ENCODE measurements at places on chromosomes 6 and 20.

DNA sequence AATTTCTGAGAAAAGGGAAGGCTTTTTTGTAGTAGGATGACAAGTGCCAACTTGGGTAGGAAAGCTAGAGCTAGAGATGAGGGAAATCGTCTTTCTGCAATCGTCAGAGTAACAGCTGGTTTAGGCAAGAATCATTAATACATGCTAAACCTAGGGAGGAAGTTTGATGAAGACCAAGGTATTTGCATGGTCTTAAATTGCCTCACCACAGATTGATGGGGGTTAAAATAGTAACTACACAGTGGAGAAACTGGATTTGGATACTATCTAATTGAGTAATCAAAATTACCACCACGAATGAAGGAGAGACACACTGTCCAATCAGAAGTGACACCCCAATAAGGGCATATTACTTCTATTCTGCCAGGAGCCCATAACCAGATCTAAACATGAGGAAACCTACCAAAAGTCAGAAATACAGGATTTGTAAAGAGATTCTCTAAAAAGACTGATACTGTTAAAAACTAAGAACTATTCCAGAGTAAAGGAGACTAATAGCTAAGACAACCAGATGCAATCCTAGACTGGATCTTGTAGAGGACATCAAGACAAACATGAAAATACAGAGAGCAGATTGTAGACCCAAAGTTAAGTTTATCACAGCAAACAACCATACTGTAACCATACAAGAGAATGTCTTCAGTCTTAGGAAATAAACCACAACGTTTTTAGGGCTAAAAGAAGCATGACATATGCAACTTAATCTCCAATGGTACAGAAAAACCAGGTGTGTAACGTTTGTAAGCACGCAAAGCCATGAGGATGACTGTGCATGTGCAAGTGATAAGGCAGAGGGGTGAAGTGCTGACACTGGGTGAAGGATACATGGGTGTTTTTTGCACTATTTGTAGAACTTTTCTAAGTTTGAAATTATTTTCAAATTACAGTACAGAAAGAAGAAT is 21.8 kb downstream of the SNX5 start:
- no peak for DNase-seq

DNA sequence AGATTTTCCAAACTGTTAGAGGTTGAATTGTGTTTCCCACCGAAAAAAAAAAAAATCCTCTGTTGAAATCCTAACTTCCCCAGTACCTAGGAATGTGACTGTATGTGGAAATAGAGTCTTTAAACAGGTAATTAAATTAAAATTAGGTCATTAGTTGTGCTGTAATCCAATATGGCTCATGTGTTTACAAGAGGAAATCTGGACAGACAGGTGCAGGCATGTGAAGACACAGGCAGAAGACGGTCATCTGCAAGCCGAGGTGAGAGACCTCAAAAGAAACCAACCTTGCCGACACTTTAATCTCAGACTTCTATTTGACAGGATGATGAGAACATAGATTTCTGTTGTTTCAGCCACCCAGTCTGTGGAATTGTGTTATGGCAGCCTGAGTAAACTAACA is 28.6 kb upstream of the EZR start:
- DNase-seq = no peak

- no peak for DNase-seq
Observed at GRCh38 chr6:110537208-110538123, 61.1 kb upstream of the SLC22A16 start.

DNA sequence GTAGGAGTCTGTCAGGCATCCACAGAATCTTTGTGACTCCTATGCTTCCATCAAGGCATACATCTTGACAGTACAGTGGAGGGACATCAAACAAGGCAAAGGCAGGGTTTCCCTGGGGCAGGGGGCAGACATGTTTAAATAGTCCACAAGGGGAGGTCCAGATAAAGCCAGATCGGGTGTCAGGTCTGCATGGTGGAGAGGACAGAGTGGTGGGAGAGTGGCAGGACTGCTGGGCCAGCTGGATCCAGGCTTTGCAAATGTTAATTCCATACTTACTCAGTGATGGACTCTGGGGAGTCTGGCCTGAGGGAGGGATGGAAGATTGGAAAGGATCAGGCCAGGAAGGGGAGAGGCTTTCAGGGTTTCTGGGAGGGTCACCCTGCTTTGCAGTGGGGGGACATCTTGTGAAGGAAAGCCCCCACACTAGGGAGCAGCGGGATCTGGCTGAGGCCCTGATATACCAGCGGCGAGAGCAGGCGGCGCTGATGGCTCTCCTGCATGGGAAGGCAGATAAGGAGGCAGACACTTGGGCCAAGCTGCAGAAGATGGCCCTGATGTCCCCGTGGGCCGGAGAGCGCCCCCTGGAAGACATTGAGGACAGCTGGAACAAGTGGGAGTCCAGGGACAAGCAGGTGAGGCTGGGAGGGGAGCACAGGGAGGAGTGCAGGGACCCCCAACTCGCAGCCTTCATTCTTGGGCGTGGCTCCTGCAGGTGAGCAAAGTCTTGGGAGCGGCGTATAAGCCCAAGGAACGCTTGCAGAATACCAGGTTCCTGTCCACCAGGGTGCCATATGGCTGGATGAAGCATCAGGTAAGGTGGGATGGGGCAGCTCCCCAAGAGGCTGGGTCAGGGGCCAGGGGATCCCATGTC is 44.6 kb downstream of the SUN5 start:
- no peak for DNase-seq

DNA sequence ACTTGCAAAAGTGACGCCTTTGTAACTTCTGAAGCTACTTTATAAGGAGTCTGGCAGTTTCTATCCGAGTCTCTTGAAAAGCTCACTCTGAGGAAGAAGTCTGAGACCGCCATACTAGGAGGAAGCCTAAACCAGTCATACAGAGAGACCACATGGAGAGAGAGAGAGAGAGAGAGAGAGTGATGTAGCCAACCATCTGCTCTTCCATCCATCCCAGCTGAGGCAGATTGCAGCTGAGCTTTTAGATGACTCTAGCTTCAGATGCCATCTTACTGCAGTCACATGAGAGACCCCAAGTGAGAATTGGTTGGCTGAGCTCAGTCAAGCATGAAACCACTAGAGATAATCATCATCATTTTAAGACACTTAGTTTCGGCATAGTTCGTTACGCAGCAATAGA is 15.0 kb upstream of the DTNBP1 start:
- no peak for DNase-seq

DNA sequence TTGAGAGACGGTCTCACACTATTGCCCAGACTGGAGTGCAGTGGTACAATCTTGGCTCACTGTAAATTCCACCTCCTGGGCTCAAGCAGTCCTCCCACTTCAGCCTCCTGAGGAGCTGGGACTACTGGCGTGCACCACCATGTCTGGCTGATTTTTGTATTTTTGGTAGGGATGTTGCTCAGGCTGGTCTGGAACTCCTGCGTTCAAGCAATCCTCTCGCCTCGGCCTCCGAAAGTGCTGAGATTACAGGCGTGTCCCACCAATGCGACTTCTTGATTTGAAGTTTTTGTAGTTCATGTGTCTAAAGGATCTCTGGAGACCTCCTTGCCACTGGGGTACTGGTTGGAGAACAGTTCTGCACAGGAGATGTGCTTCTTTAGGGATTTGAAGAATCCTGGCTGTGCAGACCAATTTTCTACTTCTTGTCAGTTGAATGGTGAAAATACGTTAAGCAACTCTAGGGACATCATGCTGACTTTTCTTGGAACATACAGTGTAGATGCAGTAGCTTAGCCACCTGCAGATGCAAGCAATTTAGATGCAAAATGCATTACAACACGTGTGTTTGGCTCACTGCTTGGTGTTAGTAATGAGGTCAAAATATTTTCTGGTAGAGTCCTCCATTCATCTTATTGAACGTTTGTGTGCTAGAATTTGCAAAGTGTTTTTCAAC is 28.2 kb downstream of the SYTL3 start:
- DNase-seq = no peak

GRCh38 chr20:62777528-62777830 is 18.8 kb upstream of the MRGBP start:
- DNase-seq = no peak

DNA sequence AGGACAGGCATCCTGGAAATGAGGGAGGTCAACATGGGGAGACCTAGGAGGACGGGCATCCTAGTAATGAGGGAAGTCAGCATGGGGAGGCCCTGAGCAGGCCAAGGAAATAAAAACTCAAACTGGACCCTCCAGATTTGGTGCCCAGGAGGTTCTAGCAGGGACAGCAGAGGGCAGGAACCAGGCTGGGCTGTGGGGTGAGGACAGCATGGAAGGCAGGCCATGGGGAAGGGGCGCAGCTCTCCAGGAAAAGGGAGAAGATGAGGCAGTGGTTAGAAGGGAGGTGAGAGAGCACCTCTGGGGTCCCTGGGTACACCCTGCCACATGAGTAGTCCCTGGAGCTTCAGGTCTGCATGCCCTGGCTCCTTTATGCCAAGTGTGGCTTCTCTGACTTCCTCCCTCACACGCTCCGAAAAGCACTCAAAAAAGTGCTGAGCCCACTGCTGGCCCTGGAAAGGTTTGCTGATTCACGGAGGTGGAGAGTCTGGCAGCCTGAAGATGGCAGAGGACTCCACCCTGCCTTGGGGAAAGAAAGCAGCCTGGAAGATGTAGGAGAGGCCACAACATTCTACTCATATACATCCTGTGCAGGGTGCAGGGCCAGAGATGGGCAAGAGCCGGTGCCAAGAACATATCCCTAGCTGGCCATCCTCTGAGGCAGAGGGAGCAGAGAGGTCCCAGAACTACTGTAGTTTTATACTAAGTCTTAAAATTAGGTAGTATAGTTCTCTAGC is 154.9 kb downstream of the MRPL14 start:
- DNase-seq = no peak

GRCh38 chr20:61841966-61842365 is 223.7 kb downstream of the TAF4 start:
- no peak for DNase-seq

- DNase-seq = no peak
Observed at GRCh38 chr6:6803180-6803977, 214.9 kb downstream of the LY86 start.

- DNase-seq = no peak
Observed at GRCh38 chr20:43972692-43973091, 58.0 kb downstream of the TOX2 start.

- peak; percentile 92 for DNase-seq
Observed at GRCh38 chr20:31835977-31836852, 9.2 kb downstream of the FOXS1 start.

GRCh38 chr20:54525916-54526590 is 50.7 kb downstream of the DOK5 start:
- DNase-seq = no peak

DNA sequence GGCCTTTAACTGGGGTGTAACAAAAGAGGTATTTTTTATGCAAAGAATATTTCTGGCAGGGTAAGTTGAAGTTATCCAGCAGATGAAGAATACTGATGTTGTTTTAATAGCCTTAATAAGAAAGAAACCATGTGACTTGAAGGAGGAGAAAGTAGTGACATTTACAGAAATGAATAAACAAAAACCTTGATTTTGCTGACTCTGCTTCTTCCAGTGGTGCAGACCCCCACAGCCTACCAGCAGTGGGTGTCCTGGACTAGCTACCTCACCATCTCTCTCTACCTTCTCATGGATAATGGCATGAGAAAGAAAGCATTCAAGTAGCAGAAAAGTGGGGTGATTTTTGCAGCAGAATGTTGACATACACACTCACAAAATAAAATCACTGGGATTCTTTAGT is 162.6 kb upstream of the RNF217 start:
- no peak for DNase-seq

- peak; percentile 68 for DNase-seq
Observed at GRCh38 chr6:170152124-170152926, 138.6 kb downstream of the DLL1 start.

- no peak for DNase-seq
Observed at GRCh38 chr6:37489697-37490336, 9.9 kb downstream of the CCDC167 start.

DNA sequence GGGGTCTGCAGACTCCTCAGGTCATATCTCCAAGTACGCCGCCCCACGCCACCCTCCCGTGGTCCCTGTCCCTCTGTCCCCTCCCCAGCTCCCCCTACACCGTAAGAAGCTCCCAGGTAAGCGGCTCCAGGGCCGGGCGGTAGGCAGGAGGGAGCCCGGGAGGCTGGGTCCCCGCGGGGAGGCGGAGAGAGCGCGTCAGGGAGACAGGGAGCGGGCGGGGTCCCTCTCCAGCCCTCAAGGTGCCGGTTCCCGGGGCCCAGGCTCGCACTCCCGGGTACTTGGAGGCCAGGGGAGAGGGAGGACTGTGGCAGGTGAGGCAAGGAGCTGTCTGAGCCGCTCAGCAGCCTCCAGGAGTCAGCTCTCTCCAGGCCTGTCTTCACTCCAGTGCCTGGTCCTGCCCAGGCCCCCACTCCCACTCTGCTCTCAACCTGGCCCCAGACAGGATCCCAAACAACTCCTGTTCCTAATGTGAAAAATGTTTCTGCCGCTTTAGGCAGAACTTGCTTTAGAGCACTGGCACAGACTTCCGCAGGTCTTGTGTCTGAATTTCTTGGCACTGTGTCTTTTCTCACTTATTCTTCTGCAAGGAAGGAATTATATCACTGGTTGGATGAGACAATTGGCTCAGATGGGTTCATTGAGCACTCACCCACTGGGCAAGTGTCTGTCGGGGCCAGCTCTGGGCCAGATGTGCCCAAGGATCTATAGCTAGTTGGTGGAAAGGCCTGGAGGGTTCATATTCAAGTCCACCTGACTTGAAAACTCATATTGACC is 36.6 kb downstream of the HLA-G start:
- DNase-seq = no peak

DNA sequence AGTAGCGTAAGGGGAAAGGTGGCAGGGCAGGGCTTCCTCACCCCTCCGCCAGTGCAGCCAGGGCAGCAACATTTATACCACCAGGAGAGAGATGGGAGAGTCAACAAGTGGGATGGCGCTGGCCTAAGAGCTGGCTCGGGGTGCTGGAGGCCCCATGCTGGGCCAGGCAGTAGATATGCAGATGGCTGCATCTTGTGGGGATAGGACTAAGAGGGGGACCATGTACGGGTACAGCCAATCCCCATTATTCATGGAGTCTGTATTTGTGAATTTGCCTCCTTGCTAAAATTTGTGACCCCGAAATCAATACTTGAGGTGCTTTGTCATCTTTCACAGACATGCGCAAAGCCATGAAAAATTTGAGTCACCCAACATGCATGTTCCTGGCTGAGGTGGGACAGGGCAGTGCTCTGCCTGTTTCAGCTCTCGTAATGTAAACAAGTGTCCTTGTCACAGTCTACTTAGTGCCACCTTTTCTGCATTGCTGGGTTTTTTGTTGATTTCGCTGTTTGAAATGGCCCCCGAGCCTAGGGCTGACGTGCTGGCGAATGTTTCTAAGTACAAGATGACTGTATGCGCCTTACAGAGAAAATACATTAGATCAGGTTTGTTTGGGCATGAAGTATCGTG is 27.5 kb upstream of the TAF8 start:
- DNase-seq = no peak

Measured in left cardiac atrium (tissue), 4 donors.